ENCODE measurements at places on chromosomes 2 and 18. TPM values are rescaled to one million over a fixed set of nuclear protein-coding genes. Genes with fewer than 3 reads are reported as not detected.

Gene COL3A1
- 826 TPM for total RNA-seq

Gene ATP6V1C2
- 0.33 TPM for total RNA-seq

Gene SLC9A4
- 0.14 TPM for total RNA-seq

Gene PSMA8
- total RNA-seq: not detected

Gene RNF149
- 60.6 TPM for total RNA-seq

Gene HOXD11
- 0.32 TPM for total RNA-seq

Gene CACNB4
- total RNA-seq: 8.6 TPM

Gene OTOF
- total RNA-seq: 0.32 TPM

Gene TWIST2
- total RNA-seq: 18.6 TPM

Gene ACADL
- 5.0 TPM for total RNA-seq

Gene TSPYL6
- total RNA-seq: not detected

Gene CCDC141
- total RNA-seq: 6.2 TPM

Gene CRYBA2
- total RNA-seq: not detected

Gene IRS1
- 10.8 TPM for total RNA-seq

Gene HOXD13
- total RNA-seq: not detected

Gene SGO2
- total RNA-seq: 2.7 TPM

Data from posterior vena cava (tissue), 2 donors.